ENCODE measurements at places on chromosomes 6 and 20.
A peak's percentile ranks its signal among the peaks of the same experiment; 100 is the strongest.

DNA sequence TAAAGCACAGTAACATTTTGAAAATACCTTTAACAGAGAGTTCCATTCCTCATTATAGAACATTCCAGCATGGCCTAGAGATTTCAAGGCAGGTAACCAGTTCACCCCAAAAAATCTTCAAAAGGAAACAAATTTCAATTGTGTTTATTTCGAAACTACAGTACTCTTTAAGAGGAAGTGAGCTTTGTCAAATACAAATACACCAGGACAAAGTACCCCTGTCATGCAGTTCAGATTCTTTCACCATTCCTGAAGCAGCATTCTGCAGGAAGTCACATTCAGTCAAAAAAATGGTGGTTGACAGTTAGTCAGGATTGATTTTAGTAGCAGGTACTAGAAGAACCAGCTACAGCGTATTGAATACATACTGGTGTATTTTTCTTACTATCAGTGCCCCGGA is 89.6 kb upstream of the RIN2 start:
- no peak for DNase-seq

- DNase-seq = no peak
Measured at GRCh38 chr20:34713194-34713943, 9.2 kb downstream of the TP53INP2 start.

GRCh38 chr6:105493736-105494135 is 90.9 kb upstream of the PREP start:
- DNase-seq = no peak

- no peak for DNase-seq
Measured at GRCh38 chr20:49762940-49763766, 49.5 kb upstream of the B4GALT5 start.

DNA sequence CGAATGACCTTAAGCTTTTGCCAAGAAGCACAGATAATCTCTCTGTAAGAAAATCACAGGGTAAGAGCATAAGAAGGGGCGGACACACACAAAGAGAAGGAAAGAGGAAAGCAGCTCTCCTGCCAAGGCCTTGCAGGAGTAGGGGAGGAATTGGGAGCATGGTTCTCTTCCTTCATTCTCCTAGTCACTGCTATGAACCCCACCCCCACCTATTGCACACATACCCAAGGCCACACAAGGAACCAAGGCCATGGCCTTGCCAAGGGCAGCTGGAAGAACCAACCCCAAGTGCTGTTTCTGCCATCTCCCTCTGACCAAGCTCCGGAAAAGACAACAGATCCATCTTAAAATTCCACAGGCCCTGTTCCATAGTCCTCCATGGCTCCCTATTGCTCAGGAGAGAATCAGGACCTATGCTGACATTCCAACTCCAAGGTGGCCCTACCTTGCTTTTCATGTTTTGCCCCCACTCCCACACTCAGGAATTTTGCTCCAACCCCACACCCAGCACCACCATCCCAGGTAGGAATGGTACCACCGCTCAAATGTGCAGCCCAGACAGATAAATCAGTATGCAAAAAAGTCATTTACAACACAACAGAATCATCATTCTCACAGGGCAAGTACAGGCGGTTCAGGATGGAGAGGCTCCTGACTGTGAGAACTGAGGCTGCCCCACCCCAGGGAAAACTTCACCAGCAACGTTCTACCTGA is 31.3 kb downstream of the TRAM2 start:
- no peak for DNase-seq

DNA sequence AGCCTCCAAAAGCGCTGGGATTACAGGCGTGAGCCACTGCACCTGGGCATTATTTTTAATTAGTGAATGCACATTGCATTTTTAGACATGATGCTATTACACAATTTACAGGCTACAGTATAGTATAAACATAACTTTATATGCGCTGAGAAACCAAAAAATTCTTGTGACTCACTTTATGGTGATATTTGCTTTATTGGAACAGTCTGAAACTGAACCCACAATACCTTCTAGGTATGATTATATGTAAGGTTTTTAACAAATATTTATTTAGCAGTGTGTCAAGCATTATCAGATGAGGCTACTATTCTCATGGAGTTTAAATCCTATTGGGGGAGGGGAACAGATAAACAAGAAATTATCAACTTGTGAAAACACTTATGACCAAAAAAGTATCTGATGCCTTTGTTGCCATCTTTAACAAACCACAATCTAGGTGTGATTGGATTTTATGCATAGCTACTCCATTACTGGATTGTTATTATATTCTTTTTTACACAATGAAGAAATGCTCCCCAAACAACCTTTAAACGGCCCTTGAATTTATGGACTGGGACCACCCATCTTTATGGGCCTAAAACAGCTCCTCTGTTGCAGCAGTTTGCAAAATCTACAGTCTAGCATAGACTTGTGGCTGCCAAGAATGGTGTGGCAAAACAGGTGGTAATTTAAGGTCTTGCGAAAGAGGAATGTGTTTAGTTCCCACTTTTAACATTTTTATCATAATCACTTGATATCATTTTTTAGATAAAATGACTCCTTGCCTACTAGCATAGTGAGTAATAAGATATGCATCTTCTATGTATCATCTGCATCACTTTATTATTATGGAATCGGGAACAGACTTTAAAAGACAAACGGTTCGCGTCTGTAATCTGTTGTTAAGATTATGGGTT is 159.2 kb upstream of the C6orf118 start:
- DNase-seq = no peak

GRCh38 chr6:138727182-138727581 is 46.4 kb upstream of the CCDC28A start:
- DNase-seq = no peak

GRCh38 chr6:117204903-117205302 is 60.5 kb upstream of the VGLL2 start:
- no peak for DNase-seq

- no peak for DNase-seq
Measured at GRCh38 chr6:90220273-90220672, 76.4 kb downstream of the BACH2 start.

DNA sequence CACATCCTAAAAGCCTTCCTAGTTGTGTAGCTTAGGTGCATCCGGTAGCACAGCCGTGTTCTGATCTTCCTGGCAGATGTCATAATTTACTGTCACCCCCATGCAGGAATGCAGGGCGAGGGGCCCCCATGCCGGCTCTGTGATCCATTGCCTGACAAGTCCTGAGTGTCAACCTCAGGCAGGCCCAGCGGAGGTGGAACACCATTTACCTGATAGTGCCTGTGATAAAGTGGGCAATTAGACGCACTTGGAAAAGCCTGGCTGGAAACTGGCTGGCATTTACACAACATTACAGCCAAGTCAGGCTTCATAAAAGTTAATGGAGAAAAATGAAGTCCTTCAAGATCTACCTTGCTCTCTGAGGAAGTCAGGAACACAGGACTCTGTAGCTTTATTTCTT is 521.4 kb upstream of the JAG1 start:
- DNase-seq = no peak

DNA sequence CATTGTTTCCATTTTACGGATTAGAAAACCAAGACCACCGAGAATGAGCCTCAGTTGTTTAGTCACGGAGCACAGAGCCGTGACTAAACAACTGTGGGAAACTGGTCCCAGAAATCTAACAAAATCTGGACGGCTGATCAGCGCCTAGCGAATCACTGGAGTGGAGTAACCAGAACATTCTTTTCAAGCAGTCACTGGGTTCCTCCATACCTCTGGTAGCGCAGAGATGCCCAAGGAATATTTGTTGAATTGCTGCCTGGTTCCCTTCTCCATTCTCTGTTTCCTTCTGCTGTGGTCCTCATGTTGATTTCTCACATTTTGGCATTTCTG is 62.0 kb downstream of the GPX5 start:
- DNase-seq = no peak

DNA sequence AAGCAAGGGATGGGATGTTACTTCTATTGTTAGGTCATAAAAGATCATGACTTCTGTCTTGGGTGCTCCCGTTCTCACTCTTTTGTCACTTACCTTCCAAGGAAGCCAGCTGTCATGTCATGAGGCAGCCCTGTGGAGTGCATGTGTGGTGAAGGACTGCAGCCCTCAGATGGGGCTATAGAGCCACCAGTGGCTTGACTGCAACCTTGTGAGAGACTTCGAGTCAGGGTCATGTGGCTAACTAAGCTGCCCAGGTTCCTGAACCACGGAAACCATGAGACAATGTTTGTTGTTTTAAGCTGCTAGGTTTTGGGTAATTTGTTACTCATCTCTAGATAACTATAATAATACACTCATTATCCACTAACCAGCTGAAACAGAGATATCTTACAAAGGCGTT is 477.1 kb downstream of the BTBD3 start:
- DNase-seq = no peak

DNA sequence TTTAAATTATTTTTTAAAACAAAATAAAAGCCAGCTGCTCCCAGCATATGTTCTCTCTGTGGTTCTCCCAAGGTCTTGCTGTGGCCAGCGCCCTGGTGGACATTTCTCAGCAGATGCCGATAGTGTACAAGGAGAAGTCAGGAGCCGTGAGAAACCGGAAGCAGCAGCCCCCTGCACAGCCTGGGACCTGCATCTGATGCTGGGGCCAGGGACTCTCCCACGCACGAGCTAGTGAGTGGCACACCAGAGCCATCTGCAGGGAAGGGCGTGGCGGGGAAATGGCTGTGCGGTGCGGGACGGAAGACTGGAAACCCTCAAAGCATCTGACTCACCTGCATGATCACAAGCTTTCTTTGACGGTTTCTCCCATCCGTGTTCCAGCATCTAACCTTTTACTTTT is 16.5 kb downstream of the GFRA4 start:
- DNase-seq = no peak

DNA sequence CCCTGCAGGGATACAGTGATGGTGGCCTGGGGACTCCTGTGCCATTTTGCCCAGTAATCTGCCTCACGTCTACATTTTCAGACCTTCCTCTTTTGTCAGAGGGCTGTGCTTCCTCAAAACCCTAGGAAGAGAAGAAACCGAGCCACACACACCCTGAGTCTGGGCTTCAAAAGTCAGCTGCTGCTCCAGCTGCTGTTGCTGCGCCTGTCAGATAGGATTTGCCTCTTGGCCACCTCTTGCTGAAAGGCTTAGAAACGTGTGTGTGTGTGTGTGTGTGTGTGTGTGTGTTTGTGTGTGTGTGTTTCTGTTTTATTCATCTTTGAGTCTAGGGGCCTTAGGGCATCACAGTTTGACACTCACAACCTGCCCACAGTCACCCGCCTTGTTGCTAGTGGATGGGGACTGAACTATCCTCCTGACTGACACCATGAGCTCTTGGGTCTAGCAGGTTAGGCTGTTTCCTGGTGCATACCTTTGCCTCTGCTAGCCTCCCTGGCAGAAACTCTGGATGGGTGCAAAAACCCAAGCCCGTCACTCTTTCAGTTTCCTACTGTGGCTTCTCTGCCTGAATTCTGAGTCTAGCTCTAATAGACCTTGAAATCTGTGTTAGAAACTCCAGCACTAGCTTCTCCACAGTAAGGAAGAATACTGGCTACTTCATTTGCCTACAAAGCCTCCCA is 94.9 kb upstream of the CEP85L start:
- no peak for DNase-seq

- DNase-seq = no peak
Measured at GRCh38 chr20:62887860-62888239, 26.2 kb upstream of the TCFL5 start.

GRCh38 chr20:21126581-21126870 is 644 bp downstream of the KIZ start:
- DNase-seq = no peak

GRCh38 chr20:54078296-54078984 is 8.0 kb upstream of the BCAS1 start:
- peak; percentile 38 for DNase-seq

DNA sequence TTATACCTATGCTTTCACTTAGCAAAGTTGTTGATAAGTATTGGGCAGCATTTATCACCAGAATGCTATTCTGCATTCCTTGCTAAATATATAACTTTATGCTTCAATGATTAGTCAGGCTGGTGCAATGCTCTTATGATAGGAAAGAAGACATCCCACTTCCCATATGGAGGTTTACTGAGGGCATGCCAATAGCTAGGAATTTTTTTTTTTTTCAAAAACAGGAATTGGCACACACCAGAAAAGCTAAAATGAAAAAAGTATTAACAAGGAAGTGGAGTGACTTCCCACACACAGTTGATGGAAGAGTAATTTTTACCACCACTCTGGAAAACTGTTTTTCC is 90.8 kb downstream of the FRK start:
- no peak for DNase-seq

DNA sequence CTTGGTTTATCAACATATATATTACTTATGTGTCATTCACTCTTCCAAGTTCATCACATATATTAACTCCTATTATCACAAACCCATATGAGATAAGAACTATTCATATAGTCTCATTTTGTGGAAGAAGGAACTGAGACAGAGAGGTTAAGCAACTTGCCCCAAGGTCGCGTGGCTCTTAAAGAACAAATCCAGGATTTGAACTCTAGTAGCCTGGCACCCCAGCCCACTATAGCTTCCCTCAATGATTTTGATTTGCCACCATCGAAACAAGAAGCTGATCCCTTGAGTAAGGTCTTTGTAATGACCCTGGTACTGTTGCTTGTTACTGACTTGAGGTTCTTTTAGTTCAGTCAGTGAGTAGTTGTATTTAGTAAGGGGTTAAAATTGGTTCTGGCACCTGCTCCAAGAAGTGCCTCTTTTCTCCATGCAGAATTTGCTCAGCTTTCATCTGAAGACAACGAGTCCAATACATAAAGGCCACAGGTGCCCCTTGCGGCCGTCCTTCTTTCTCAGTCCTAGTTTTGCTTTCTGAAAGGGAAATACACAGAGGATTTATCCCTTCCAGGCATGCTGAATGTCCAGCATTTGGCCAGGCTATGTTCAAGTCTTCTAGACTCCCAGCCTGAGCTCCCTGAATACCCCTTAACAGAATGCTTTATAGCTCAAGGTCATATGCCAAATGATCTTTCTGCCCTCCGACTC is 253.0 kb downstream of the TBC1D7 start:
- DNase-seq = no peak

All from activated CD4-positive, alpha-beta memory T cell treated with anti-CD3 and anti-CD28 coated beads for 36 hours (primary cell).